Stimulated activated CD8-positive, alpha-beta memory T cell treated with anti-CD3 and anti-CD28 coated beads, Interleukin-7, amount 100 ng/mL, for 1 hour (primary cell): ENCODE measurements at places on chromosomes 7 and 10.

DNA sequence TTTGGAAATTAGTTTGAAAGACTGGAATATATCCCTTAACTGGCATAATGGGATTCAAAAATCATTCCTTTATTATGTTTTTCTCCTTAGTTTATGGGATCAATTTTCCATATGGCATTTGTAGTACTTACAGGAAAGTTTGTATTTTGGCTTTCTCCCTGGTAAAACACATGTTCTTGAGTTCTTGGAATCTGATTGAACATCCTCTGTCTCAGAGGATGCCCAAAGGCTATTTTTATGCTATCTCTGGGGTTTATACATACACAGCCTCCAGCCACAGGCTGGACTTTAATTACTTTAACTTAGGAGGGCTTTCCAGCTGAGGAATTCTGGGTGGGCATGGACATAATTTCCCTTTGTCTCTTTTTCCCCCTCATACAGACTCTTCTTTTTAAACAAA lies 236.4 kb downstream of the HGF start:
- no peak for DNase-seq

DNA sequence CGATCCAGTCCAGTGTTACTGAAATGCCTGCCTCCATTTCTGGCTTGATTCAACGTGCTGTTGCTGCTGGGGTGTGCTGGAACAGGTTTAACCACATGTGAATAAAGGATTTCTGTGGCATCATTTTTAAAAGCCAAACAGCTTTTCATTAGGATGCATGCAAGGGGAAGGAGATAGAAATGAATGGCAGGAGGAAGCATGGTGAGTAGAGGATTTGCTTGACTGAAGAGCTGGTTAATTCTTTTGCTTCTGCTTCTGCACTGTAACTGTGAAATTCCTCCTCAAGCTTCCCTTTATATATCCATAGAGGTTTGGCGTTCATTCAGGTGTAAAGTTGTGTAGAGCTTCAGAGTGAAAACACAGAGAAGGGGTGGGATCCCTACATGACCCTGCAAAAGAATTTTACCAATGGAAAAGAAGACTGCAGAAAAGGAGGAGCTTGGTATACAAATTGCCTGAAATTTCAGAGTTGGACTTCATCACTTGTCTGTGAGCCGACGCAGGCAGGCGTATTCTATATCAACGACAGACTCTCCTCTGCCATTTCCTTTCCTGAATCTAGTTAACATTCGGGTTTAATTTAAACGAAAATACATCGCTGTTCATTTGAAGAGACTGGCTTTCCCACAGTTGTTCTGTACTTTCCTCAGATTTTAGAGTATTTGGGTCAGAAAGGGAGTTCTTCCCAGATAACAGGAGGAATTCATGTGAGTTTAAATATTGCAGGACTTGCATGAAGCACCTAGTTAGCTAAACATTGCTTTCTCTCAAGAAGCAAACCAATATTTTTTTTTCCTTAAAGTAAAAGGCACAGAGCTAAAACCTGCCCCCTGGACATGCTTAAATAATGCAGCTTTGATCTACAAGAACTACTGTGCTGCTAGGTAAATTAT lies at the start of gene SOSTDC1:
TSS of gene SOSTDC1 (minus strand) at position 270 of the 893 bp plus-strand sequence. CDS start at position 200, 70 bp downstream.
- no peak for DNase-seq

DNA sequence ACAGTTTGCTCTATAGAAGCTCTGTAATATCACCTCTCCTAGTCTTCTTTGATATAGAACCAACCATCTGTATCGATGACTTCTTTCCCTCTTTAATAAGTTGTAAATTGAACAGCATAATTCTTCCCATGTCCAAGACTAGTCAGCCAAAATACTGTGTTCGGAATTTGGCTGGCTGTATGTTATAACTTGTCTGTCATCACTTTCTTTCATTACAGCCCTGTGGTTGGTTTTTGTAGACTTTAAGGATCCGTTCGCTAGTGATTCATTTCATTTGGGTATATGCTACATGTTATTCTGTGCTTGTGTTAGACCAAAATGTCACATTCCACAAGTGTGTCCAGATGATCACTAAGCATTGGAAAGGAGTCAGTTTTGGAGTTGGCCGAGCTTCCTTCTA lies 155.4 kb upstream of the ITGB1 start:
- DNase-seq = no peak

DNA sequence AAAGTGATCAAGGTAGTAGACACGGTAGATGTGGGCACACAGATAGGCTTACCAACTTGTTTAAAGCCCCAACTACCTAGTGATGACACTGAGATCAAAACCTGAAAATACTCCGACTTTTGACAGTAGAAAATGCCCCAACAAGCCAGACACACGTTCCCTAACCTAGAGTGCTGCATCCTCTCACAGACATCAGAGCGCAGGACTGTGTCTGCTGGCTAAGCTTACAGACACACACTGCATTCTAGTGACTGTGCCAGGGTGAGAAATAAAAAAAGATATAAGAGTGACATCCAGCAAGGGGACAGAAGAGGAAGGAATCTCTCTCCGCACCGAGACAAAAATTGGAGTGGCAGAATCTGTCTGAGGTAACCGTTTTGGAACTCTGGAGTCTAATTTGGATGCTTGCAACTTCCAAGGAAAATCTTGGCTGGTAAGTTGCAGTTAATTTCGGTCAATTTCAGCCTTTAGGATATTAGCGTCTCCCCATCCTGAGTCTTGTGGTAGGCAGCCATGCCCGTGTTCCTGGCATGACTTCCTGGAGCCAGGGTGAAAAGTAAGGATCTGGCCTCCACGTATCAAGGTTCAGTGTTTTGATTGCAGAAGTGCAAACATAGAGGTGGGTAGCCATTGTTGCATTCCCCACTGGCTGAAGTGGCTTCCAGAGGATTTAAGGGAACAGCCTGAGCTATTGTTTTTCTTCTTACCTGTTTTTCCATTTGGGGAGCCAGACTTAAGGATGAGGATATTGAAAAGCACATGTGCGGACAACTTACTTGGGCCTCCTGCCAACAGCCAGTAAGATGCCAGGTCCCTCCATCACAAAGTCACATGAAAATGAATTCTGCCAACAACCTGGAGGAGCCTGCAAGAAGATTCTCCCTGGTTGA lies 124.1 kb downstream of the SMURF1 start:
- no peak for DNase-seq

DNA sequence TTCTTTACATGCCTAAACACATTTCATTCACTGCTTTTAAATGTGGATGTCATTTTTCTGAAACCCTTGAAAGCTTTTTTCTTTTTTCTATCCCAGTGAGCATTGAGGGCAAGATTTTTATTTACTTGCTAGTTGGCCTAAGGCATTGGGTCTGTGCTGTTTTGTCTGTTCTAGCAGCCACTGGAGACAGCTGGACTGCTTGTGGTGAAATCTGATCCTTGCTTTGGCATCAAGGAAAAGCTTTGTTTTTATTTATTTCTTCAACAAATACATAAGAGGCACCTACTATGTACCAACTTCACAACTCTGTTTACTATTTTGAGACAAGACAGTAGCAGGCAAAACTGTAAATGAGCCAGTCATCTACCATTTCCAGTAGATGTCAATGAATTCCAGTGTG lies 28.4 kb upstream of the PDLIM1 start:
- no peak for DNase-seq

GRCh38 chr7:30177965-30178364 lies 43.2 kb downstream of the MTURN start:
- DNase-seq = no peak

DNA sequence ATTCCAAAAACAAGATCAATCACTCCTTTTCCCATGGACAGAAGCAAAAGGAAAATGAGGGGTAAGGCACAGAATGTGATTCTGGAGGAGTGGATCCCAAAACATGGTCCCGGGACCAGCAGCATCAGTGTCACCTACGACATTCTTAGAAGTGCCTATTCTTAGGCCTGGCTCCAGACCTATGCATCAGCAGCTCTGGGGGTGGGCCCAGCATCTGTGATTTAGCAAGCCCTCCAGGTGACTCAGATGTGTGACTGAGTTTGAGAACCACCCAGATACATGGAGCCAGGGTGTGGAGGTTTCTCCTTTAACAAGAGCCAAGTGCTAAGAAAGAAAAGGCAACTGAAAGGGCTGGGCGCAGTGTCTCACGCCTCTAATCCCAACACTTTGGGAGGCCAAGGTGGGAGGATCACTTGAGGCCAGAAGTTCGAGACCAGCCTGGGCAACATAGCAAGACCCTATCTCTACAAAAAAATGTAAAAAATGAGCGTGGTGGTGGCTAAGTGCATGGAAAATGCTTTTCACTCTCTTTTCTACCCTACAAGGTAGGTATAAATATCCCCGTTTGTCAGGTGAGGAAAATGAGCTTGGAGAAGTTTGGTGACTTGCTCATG lies 17.1 kb upstream of the ARPC1A start:
- no peak for DNase-seq

DNA sequence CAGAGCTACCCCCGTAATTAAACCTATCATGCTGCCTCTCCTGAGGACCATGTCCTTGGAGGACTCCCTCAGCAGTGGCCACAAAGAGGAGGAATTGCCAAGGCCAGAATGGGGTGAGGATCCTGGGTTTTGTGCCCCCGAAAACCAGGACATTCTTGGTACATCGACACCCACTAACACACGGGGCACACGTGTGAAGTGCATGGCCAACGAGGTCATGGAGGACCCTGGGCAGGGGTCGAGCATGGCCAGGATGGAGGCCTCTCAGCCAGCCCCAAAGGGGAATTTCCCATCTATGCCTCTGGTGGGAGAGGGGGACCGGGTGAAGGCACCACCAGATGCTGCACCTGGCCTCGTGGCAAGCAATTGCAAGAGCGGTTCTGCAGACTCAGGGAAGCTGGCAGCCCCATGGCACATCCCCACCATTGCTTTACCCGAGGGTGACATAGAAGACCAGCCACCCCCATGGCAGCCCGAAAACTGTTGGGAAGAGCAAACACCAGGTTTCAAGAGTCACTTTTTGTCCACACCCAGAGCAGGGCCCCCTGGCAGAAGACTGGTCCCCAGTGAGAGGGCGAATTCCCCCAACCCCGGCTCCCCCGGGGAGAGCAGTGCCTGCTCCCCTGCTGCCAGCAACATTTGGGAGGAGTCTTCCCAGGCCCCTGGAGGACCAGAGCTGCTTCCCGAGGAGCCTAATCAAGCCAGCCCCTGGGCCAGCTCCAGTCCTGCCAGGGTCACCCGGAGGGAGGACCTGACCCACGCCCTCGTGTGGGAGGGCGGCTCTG lies 26.4 kb downstream of the C10orf71 start:
- DNase-seq = no peak

DNA sequence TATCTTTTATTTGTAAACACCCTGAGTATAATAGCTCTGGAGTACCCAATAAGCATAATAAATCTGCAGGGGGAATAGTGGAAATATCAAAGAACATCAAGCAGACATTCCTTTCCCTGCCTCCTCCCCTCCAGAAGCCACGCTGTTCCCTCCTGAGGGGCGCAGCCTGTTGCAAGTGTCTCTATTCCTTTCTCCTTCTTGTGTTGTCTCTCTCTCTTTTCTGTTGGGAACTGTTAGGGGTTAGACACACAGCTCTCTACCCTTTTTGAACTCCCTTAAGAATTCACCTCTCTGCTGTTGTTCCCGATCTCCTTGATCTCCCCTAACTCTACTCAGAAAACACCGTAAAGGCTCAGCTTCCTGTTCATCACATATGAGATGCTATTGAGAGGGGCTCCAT lies 178.0 kb upstream of the FZD1 start:
- DNase-seq = no peak

- no peak for DNase-seq
These were observed 81.4 kb downstream of the HECW1 start for GRCh38 chr7:43193893-43194292.

DNA sequence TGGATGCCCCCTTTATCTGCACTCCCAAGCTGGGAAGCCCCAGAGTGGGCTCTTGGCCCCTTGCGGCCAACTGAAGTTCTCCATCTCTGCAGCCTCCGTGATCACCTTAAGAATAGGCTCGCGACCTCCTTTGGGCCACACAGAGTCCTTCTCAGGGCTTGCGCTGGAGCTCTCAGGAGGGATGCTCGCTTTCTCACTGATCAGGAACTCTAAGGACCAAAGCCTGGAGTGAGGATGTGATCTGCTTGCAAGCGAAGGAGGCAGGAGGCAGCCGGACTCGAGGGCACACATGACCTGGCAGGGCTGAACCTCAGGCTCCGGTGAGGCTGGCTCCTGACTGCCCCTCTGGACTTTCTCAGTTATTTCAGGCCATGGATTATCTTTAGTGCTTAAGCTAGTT lies 192.1 kb upstream of the MKI67 start:
- DNase-seq = no peak

GRCh38 chr10:45379891-45380540 lies 6.0 kb downstream of the ALOX5 start:
- no peak for DNase-seq

GRCh38 chr10:98323221-98324164 lies 55.5 kb upstream of the LOXL4 start:
- no peak for DNase-seq

DNA sequence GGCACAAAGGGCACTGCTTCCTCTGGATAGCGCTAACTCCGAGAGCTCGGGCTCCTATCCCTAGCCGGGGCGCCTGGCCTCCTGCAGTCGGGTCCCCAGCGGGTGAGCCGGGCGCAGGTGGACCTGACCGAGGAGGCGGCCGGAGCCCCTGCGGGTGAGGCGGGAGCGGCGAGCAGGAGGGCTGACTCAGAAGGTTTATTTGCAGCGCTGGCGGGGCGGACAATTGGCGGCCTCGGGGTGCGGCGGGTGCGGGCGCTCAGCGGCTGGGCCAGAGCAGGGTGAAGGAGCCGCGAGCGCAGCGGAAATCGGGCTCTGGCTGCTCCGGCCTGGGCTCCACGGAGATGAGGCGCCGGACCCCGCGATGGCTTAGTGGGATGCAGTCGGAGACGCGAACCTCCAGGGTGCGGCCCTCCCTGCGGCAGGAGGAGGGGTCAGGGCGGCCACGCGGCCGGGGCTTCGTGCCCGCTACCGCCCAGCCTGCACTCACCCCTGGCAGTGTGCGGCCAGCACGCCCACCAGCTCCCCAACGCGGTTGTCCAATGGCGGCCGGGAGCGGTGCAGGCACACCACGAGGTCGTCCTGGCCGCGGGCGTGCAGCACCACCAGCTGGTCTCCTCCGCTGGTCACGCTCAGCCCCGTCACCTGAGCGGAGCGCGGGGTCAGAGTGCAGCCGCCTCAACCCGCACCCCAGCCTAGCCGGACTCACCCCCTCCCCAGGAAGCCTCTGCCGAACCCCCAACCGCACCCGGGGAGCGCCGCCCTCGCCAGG lies 16.1 kb downstream of the MYO1G start:
- DNase-seq = no peak

GRCh38 chr10:58464956-58465355 lies 47.7 kb upstream of the BICC1 start:
- DNase-seq = no peak

DNA sequence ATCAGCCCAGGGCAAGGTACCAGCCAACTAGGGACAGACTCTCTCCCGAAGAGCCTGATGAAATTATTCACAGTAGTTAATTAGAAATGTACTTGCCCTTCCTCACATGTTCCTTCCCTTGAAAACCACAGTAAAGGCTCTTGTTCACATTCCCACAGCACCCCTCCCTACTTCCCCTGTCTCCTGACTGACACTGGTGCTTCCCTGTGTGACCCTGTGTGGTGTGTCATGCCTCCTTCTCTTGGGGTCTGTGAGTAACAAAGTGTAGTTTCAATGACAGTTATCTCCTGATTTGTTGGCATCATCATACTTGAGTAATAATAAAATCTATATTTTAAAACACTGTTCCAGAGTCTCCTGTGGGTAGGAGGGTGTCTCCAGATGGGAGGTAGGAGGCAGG lies 209.7 kb downstream of the ABCA13 start:
- DNase-seq = no peak

- no peak for DNase-seq
These were observed 31.6 kb downstream of the USP6NL start for GRCh38 chr10:11579885-11580284.
